Fibroblast of pulmonary artery (primary cell): ENCODE measurements at places on chromosomes 12 and 14.
A peak's percentile ranks its signal among the peaks of the same experiment; 100 is the strongest.

GRCh38 chr14:95290021-95290420, 29.7 kb downstream of the CLMN start:
- no peak for DNase-seq

DNA sequence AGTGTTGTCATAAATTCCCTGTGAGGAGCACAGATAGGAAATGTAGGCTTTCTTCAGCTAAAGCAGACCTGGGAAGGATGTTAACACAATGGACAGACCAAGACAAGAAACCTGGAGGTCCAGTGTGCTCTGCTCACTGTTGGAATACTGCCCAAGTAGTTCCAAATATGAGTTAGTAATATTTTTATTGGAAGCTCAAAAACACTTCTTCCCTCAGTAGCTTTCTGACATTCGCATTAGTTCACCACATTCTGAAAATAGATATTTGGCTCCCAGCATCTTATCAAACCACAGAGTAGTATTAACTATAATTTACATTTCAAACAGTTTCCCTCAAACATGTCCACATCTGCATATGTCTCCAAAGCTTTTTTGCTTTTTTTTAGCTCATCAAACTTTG, 74.8 kb upstream of the PYGL start:
- no peak for DNase-seq

GRCh38 chr12:12551115-12551514, 11.5 kb downstream of the DUSP16 start:
- no peak for DNase-seq

- no peak for DNase-seq
Measured at GRCh38 chr12:62803756-62804155, 131.2 kb downstream of the PPM1H start.

DNA sequence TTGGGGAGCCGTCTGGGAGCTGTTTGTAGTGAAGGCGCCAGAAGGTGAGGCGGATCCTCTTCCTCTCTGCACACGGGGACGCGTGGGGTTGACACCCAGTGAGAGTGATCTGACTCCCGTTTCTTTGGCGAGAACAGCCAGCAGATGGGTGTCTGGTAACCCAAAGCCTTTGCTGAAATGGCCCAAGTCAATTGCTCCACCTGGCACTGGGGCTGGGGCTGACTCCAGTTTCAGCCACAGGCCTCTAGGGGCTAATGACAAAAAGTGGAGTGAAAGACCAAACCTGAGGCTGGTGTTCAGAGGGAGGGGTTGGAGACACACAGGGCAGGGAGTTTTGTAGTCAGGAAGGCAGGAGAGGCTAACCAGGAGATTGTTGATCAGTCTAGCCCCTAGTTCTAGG, 87.0 kb downstream of the FRMD6 start:
- DNase-seq = no peak

DNA sequence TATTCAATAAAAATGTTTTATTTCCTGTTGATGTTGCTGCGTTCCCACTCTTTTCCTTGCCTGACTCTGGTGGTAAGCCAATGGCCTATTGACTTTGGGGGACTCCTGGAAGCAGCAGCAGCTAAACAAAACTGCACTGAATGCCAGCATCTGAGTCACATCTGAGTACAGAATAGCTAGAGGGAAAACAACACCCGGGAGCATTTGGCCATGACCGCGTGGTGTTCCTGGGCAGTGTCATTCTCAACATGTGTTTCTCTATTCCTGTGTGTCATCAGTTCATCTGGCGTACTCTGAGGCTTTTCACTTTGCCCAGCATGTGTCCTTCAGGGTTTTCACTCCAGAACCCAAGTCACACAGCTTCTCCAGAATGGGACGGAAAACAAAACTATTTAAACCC, 238.8 kb downstream of the PAWR start:
- DNase-seq = peak; percentile 90
